ENCODE measurements at places on chromosomes 4 and X.

DNA sequence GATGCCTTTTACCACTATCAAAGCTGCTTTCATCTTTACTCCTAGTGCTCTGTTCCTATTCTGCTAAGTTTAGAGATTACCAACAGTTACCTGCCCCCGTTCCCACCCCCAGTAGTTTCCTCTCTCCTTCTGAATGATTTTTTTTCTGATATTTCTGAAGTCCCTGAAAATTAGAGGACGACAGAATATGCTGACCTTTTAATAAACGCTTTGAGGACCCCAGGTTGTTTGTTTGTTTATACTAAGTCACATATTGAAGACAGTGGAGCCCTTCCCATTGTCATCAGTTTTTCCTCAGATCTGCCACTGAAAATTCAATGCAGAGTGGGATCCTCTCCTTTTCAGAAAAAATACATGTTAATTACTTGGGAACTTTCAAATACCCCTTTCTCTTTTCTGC lies 1039.3 kb upstream of the AGA start:
- no peak for DNase-seq

GRCh38 chr4:162234595-162234994 lies 70.8 kb upstream of the FSTL5 start:
- no peak for DNase-seq

DNA sequence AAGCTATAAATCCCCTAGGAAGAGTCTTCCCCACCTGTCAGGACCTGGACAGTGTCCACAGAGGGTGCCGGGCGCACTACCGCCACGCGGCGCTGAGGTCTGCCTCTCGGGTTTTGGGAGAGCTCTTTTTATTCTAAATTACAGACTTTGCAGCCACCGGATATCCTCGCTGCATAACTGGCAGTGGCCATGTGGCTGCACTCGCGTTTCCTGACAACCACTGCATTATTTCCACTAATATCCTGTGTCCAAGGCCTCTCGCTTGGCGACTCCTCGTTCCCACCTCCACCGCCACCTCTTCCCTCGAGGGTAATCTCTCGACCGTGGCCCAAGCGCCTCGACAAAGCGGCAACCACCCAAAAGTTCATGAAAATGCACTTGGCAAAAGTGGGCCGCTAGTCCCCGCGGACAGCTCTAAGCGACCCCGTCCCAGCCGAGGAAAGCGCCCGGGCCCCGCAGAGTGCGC lies 512 bp upstream of the TMEM131L start:
- DNase-seq: no peak

DNA sequence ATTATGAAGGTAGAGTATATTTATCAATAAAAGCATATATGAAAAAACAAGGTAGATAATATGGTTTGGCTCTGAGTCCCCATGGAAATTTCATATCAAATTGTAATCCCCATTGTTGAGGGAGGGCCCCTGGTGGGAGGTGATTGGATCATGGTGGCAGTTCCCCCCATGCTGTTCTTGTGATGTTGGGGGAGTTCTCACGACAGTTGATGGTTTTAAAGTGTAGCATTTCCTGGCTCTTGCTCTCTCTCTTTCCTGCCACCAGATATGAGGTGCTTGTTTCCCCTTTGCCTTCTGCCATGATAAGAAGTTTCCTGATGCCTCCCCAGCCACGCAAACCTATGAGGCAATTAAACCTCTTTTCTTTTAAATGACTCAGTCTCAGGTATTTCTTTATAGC lies 260.4 kb downstream of the PPARGC1A start:
- DNase-seq: no peak

DNA sequence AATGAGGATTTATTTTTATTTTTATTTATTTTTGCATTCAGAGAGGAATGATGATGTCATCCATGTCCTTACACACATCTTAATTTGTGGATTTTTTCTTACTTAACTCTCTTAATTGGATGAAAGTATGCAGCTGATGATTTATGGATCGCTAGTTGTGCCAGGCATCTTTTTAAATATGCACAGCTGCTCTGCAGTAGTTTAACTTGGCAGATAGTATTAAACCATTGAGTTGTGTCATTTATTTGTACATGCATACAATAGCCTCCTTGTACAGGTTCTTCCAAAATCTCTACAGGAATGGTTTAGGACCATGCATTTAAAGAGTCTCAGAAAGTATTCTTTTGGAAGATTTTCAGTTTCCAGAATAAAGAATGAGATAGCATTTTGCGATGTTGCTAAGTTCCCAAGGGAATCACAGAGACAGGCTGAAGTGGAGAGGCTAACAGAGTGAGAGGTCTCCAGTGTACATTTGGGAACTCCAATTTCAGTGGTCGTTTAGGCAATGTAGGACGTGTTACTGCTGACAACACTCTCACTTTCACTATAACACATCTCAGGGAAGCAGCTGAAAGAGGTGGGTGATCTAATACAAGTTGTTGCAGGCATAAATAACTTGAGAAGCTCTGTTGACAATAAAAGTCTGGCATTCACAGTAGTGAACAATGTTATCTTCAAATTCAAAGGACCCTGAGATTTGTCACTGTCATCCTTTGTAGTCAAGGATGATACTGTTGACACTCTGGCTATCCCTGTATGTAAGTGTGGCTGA lies 49.9 kb upstream of the SCRG1 start:
- DNase-seq: peak; percentile 69

- DNase-seq: no peak
Observed at GRCh38 chr4:633406-633805, 8.0 kb downstream of the PDE6B start.

DNA sequence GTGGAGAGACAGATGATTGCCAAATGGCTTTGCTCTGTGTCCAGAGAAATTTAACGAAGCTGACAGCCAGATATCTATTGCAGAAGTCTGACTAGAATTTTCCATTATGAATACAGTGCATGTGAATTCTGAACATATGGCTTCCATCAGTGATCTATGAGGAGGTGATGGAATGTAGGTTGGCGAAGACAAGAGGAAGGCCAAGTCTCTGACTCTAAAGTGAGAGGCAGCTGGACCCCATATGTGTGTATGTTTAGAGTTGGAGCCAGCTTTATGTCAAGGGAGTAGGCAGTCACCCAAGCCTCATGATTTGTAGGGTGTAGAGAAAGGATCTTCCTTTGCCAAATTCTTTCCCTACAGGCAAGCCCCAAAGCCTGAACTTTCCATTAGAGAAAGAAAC lies 76.2 kb upstream of the TEX13D start:
- DNase-seq: no peak

DNA sequence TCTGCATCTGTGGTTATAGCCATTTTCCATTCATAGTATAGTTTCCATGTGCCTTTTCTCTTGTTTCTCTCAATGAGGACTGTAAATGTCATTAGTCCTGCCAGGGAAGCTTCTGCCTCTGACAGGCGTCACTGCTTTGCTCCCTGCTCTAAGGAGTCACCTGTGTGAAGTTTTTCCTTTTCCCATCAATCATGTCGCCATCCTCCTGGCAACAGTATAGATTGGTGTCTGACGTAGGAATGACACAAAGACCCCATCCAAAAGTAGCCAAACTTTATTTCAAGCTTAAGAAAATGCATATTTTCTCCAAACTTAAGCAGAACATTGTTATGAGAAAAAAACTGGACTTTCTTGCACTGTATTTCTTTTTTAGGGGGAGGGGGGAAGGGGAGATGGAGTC lies 23.1 kb upstream of the MECP2 start:
- no peak for DNase-seq

DNA sequence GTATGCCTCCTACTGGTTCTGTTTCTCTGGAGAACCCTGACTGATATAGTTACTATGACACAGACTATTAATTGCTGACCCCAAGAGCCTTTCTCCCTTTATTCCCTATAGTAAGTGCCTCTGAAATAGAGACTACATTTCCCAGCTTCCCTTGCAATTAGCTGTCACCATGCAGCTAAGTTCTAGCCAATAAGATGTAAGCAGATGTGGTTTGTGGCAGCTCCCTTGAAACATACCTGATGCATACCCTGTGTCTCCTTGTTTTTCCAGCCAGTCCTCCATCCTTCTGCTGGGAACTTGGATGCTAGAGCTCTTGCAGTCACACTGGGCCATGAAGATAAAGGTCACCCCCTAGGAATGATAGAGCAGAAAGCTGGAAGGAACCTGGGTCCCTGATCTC lies 9.7 kb upstream of the TMEM165 start:
- DNase-seq: no peak

- DNase-seq: no peak
Observed at GRCh38 chr4:104859601-104860237, 287.0 kb upstream of the TET2 start.

- no peak for DNase-seq
Observed at GRCh38 chr4:21001490-21001889, 301.2 kb downstream of the PACRGL start.

DNA sequence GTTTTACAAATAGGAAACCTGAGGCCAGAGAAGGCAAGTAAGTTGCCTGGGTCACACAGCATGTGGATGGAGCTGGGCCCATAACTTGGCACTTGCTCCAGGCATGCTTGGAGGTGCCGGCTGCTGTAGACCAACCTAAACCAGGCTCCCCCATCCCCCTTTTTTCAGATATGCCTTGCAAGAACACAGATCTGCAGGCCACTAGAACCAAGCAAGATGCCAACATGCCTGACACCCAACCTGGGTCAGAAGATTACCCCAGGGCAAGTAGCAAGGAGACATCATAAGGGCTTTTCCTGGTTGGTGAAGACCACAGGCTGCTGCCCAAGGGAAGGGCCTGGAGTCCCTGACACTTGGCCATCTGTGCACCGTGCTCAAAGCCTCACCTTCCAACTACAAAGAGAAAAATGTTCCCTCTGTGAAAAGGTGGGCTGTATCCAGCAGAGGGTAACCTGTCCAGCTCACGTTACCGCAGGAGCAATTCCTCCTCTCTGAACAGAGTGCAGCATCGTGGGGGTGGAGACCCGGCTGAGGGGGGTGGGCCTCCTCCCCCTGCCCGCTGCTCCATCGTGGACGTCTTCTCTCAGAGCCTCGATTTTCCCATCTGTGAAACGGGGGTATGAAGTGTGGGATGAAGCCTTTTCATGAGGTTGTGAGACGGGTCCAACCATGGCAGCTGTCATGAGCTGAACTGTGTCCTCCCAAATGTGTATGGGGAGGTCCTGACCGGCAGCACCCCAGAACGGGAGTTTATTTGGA lies 23.0 kb downstream of the HMX1 start:
- DNase-seq: no peak

DNA sequence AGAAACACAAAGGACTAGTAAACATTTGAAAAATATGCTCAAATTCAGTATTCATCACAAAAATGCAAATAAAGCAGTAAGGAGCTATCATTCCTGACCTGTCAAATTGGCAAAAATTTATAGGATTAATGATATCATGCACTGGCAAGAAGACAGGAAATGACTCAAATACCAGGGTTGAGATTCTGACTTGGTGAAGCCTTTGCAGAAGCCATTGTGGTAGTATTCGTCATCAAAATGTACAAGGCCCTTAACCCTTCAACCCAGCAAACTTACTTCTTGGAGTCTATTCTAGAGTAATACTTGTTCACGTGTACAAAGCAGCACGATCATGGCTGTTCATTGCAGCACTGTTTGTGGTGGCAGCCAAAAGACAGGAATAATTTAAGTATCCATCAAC lies 132.4 kb downstream of the ENOX2 start:
- DNase-seq: no peak

DNA sequence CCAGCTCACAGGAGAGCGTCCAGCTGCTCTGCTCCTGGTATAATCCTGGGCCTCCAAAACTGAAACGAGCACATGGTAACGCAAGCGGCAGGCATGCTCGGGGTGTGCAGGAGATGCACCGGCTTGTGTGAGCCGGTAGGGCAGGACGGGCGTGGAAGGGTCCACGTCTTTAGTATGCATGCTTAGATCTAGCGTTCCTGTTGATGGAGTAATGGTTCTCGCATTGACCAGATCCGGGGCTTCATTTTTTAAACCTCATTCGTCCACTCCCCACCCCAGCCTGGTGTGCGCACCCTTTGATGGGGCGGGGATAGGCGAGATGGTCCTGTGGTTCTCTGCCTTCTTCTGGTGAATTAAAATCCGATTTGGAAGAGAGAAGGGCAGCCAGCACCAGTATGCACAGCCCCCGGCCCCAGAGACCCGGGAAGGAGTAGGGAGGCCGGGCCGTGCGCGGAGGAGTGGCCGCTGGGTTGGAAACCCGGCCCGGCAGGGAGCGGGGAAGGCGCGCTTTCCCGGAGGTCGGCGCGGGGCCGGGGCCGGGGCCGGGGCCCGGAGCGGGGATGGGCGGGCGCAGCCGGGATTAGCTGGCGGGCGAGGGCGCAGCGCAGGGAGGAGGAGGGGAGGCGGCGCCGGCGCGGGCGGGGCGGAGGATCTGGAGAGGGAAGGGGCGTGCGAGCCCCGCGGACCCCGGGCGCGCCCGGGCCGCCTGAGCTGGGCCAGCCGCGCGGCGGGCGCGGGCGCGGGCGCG lies 39.9 kb downstream of the FAM149A start:
- peak; percentile 16 for DNase-seq

GRCh38 chrX:6382284-6382683 lies 152.6 kb downstream of the VCX3A start:
- no peak for DNase-seq

DNA sequence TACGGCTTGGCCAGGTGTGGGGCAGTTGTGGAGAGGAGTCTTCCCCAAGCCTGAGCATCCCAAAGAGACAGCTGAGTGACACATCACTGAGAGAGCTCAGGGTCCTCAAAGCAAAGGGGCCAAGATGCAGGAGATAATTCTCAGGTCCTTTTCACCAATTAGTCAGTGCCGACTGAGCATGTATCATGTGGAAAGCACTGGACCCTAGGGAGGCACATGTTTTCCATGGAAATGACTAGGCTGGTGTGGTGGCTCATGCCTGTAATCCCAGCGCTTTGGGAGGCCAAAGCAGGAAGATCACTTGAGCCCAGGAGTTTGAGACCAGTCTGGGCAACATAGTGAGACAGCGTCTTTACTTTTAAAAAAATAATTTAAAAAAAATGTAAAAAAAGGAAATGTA lies 67.3 kb upstream of the PRPS1 start:
- no peak for DNase-seq

- DNase-seq: no peak
Observed at GRCh38 chrX:9582956-9583355, 118.1 kb downstream of the TBL1X start.

DNA sequence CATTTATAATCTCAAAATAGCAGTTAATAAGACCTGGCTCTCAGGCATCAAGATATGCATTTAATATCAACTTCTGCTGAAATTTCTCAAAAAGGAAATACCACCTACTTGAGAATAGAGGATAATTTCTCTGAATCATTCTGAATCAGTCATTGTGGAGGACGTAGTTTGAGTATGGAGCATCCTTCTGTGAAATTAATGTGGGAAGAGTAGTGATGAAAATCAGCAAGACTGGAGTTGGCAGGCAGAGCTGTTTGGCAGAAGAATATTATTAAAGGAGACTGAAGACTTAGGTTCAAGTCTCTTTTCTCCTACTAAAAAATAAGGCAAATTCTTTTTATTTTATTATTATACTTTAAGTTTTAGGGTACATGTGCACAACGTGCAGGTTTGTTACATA lies 325.6 kb upstream of the ATOH1 start:
- DNase-seq: no peak

Data from NCI-H1105 treated with DMSO at 0.1 percent for 48 hours (cell line).